ENCODE measurements at places on chromosomes 2 and 18. TPM values are rescaled to one million over a fixed set of nuclear protein-coding genes. Genes with fewer than 3 reads are reported as not detected.

The GALNT13 gene
- total RNA-seq: 8.3 TPM

- H3K27ac ChIP-seq: no peak overlapping the region
- H3K27me3 ChIP-seq: no peaks in the 10 kb centered on the region
- no peak for DNase-seq
- no peak overlapping the region for H3K4me3 ChIP-seq
- H3K4me1 ChIP-seq: peaks cover 4% of the 10 kb centered on the region
These were observed 148.7 kb downstream of the CTIF start for GRCh38 chr18:48687346-48688042.

GRCh38 chr2:7161501-7161900 lies 244.3 kb downstream of the RNF144A start:
- H3K27me3 ChIP-seq: no peaks in the 10 kb centered on the region
- no peak overlapping the region for H3K27ac ChIP-seq
- no peak overlapping the region for H3K4me3 ChIP-seq
- DNase-seq: no peak
- no peaks in the 10 kb centered on the region for H3K36me3 ChIP-seq

GRCh38 chr2:4269885-4270284 lies 566.5 kb downstream of the DCDC2C start:
- no peaks in the 10 kb centered on the region for H3K36me3 ChIP-seq
- H3K4me3 ChIP-seq: no peak overlapping the region
- H3K27me3 ChIP-seq: no peaks in the 10 kb centered on the region
- no peak overlapping the region for H3K27ac ChIP-seq
- no peak for DNase-seq

The CROCC2 gene
- total RNA-seq: 0.36 TPM

- no peaks in the 10 kb centered on the region for H3K27me3 ChIP-seq
- no peak for DNase-seq
- no peak overlapping the region for H3K27ac ChIP-seq
- H3K4me3 ChIP-seq: no peak overlapping the region
- no peaks in the 10 kb centered on the region for H3K4me1 ChIP-seq
These were observed 142.2 kb downstream of the RAPGEF4 start for GRCh38 chr2:172877826-172878225.

DNA sequence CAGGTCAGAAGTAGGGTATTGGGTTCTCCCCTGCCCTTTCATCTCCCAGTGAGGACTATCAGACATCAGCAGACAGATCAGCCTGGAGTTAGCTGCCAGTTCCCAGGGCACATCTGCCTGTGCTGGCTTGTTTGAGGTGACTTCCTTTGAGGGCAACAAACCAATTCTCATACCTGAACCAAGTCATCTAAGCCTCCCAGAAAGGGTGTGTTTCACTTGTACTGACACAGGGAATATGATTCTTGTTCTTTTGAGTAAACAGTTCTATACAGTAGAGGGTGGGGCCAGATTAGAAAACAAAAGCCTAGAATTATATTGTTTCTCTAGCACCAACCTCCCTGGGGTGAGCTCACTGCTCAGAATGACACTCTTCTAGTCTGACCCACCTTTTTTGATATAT lies 591.9 kb downstream of the SLC4A3 start:
- no peak overlapping the region for H3K27ac ChIP-seq
- no peaks in the 10 kb centered on the region for H3K36me3 ChIP-seq
- no peak overlapping the region for H3K4me3 ChIP-seq
- H3K4me1 ChIP-seq: peaks cover 14% of the 10 kb centered on the region

DNA sequence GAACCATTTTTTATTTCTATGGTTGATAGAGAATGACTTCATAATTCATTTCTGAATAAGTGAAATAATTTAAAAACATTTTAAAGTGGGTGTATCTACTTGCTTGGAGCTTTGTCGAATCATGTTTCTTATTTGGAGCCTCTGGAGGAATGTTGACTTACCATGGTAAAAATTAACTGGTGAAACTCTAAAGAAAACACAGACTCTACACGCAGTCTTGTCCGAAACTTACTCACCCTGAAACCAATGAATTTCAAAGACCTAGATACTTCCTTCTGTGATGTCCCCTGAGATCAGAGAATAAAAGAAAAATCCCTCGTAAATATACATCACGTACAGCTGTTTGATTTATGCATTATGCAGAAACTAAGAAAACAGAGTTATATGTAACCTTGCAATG lies 665.2 kb upstream of the NRXN1 start:
- peak overlapping the region; percentile 84 for H3K27ac ChIP-seq
- no peaks in the 10 kb centered on the region for H3K27me3 ChIP-seq
- peak overlapping the region; percentile 3 for H3K4me3 ChIP-seq

DNA sequence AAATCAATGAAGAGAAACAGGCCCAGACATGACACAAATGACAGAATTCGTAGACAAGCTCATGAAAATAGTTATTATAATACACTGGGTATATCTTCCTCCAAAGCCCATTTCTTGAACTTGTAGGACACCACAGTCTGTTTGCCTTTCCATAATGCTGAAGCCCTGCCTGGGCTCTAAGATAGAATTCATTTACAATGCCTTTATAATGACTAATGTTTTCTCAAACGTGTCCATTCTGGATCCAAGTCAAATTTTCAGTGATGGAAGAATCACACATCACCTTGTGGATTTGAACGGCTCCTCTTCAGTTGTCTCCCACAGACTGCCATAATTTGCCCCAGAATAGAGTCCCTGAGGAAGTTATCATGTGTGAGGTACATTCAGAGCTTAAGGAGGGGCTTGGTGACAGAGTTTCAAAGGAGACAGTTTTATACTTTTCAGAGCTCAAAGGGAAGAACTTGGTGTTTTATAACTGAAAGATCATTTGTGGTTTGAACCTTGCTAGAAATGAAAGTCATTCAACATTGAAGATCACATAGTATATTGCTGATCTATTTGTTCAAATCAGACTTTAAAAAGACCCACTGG lies 38.2 kb downstream of the CASP8 start:
- H3K27me3 ChIP-seq: no peaks in the 10 kb centered on the region
- no peak for DNase-seq
- no peak overlapping the region for H3K27ac ChIP-seq
- H3K4me3 ChIP-seq: no peak overlapping the region
- no peaks in the 10 kb centered on the region for H3K4me1 ChIP-seq

- H3K36me3 ChIP-seq: peaks cover 1% of the 10 kb centered on the region
- peaks cover 23% of the 10 kb centered on the region for H3K4me1 ChIP-seq
- no peak overlapping the region for H3K27ac ChIP-seq
These were observed 119.0 kb upstream of the ARHGAP28 start for GRCh38 chr18:6610466-6610865.

DNA sequence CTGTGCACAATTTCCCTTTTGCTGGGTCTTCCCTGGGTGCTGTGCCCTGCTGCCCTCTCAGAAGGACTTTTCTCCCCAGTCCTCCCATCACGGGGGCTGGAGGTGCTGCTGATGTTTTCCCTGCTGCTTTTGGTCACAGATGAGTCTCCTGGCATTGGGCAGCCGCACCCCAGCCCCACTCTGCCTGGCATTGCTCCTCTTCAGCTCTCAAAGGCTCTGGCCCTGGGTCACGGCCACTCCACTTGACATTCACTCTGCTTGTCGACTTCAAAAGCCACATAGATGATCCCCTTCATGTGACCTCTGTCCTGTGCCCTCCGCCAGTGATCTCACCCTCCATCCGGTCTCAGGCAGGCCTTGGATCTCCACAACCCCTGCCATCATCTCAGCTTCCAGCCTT lies 43.6 kb upstream of the IL1RL1 start:
- no peaks in the 10 kb centered on the region for H3K36me3 ChIP-seq
- H3K4me3 ChIP-seq: no peak overlapping the region
- no peak overlapping the region for H3K27ac ChIP-seq
- DNase-seq: no peak
- H3K27me3 ChIP-seq: peaks cover 10% of the 10 kb centered on the region

DNA sequence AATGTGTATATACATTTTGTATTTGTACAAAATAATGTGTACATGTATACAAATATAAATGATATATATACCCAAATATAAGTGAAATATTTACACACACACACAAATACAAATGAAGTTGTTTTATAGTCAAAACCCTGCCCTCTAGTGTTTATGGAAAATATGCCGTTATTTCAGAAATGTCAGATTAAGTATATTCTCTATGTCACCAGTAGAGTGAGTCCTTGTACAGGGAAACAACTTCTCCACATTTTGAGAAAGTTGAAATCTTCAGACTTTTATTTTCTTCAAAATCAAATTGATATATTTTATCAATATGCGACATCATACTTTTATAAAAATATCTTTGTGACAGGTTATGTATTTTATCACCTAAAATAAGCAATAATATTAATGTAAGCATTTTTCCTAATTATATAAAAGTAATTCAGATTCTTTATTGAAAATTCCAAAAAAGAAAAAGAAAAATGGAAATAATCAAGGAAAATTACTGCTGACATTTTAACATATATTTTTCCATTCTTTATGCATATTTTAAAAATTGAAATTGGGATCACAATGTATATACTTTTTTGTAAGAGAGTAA lies 22.4 kb downstream of the ARL6IP6 start:
- H3K4me3 ChIP-seq: no peak overlapping the region
- no peak overlapping the region for H3K27ac ChIP-seq
- H3K27me3 ChIP-seq: no peaks in the 10 kb centered on the region
- no peaks in the 10 kb centered on the region for H3K4me1 ChIP-seq

Measured in progenitor cell of endocrine pancreas (in vitro differentiated cells).